ENCODE measurements at places on chromosomes 2 and 18. TPM values are rescaled to one million over a fixed set of nuclear protein-coding genes. Genes with fewer than 3 reads are reported as not detected.

The SERPINE2 gene
- 46.6 TPM for total RNA-seq

GRCh38 chr2:126839796-126840195 is 58.9 kb upstream of the TEX51 start:
- H3K27ac ChIP-seq = no peak overlapping the region
- no peak overlapping the region for H3K4me3 ChIP-seq

DNA sequence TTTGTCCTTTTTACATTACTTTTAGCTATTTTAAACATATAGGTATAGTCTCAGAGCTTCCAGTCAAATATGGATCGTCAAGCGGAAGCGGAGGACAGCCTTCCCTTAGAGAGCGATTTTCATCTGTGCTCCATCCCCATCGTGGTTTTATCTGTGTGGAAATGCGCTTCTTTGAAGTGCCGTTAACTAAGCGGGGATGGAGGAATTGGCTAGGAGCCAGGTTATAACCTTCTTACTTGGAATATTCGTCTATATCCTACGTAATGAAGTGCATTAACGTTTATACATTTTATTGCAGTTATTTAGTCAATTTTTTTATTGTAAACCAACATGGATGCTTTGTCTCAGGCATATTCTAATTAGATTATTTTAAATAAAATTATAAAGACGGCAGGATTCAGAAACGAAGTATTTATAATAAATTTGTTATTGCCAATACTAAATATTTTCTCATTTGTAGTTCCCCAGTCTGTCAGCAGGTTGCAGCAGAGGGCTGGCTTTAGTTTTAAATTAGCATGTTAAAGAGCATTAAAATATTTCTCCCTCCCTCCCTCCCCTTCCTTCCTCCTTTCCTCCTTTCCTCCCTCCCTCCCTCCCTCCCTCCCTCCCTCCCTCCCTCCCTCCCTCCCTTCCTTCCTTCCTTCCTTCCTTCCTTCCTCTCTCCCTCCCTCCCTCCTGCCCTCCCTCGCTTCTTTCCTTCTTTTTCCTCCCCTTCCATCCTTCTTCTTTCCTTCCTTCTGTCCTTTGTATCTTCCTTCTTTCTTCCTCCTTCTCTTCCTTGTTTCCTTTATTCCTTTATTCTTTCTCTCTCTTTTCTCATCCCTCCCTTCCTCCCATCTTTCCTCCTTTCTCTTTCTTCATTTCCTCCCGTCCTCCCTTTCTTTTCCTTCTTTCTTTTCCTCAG is 80.6 kb upstream of the DOCK10 start:
- no peak overlapping the region for H3K4me3 ChIP-seq
- H3K4me1 ChIP-seq = peaks cover 8% of the 10 kb centered on the region
- H3K27ac ChIP-seq = no peak overlapping the region
- H3K27me3 ChIP-seq = peaks cover under 1% of the 10 kb centered on the region

GRCh38 chr18:6132751-6133368 is 237.5 kb upstream of the TMEM200C start:
- H3K36me3 ChIP-seq = no peaks in the 10 kb centered on the region
- no peaks in the 10 kb centered on the region for H3K4me1 ChIP-seq
- H3K4me3 ChIP-seq = no peak overlapping the region
- no peaks in the 10 kb centered on the region for H3K27me3 ChIP-seq
- DNase-seq = no peak
- H3K27ac ChIP-seq = no peak overlapping the region

DNA sequence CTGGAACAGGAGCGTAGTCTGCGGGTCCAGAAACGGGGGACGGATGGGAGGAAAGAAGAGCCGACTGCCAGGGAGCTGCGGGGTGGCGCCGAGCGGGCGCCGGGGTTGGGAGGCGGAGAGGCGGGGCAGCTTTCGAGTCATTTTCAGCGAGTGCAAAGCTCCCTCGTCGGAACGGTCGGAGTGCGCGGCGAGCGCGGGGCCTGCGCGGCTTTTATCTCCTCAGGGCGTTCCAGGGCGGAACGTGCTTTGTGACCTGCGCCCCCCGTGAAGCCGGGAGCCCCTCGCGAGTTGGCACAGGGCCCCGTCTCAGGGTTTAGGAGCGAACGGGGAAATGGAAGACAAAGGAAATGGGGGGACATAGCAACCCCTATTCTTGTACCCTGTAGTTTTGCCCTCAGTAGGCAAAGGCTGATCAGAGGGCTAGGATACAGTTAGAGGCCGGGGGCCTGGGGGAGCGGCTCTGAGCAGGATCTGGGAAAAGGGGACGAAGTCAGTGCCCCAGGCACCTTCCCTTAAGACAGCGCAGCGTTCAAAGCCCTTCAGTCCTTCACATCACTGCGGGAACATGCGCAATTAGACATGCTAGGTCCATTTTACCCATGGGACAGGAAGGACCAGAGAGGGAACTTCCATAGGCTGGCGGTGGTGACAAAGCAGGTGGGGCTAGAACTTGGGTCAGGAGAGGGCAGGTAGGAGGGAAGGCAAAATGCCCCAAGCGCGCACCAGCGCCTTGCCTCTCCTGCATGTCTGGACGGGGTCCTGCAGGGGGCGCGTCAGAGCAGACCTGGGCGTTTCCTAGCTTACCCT is 60.1 kb upstream of the IL1RL1 start:
- no peaks in the 10 kb centered on the region for H3K27me3 ChIP-seq
- H3K27ac ChIP-seq = peak overlapping the region; percentile 76
- peak overlapping the region; percentile 73 for H3K4me3 ChIP-seq
- peaks cover 38% of the 10 kb centered on the region for H3K4me1 ChIP-seq
- no peaks in the 10 kb centered on the region for H3K36me3 ChIP-seq
- DNase-seq = peak; percentile 85

- H3K4me1 ChIP-seq = peaks cover 7% of the 10 kb centered on the region
- H3K27ac ChIP-seq = no peak overlapping the region
- no peaks in the 10 kb centered on the region for H3K27me3 ChIP-seq
- H3K4me3 ChIP-seq = no peak overlapping the region
- DNase-seq = no peak
Observed at GRCh38 chr18:7844017-7844416, 276.9 kb downstream of the PTPRM start.

DNA sequence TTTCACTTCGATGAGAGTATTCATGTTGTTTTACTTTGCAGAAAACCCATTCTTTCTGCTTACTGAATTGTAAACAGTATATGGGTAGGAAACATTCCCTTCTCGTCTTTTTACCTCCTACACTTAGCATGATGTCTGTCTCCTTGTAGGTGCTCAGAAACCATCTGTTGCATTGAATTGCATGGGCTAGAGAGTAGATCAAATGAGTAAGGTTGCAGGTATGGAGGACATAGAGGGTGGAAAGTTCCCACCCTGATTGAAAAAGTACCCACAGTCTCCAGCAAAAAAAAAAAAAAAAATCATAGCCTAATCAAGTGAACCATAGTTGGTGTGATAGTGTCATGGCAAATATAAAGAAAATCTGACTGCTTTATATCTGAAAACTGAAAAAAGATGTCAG is 1.7 kb downstream of the CYTIP start:
- DNase-seq = no peak
- no peaks in the 10 kb centered on the region for H3K27me3 ChIP-seq
- peak overlapping the region; percentile 95 for H3K27ac ChIP-seq
- H3K4me3 ChIP-seq = peak overlapping the region; percentile 93
- H3K4me1 ChIP-seq = peaks cover 24% of the 10 kb centered on the region

- no peaks in the 10 kb centered on the region for H3K27me3 ChIP-seq
- no peak overlapping the region for H3K4me3 ChIP-seq
- no peaks in the 10 kb centered on the region for H3K36me3 ChIP-seq
- peaks cover 6% of the 10 kb centered on the region for H3K4me1 ChIP-seq
Observed at GRCh38 chr2:237892984-237893595, 33.7 kb downstream of the RAMP1 start.

- H3K4me1 ChIP-seq = peaks cover 7% of the 10 kb centered on the region
- H3K36me3 ChIP-seq = peaks cover 23% of the 10 kb centered on the region
- DNase-seq = no peak
- no peak overlapping the region for H3K4me3 ChIP-seq
Observed at GRCh38 chr2:65081232-65081685, 25.0 kb downstream of the CEP68 start.

DNA sequence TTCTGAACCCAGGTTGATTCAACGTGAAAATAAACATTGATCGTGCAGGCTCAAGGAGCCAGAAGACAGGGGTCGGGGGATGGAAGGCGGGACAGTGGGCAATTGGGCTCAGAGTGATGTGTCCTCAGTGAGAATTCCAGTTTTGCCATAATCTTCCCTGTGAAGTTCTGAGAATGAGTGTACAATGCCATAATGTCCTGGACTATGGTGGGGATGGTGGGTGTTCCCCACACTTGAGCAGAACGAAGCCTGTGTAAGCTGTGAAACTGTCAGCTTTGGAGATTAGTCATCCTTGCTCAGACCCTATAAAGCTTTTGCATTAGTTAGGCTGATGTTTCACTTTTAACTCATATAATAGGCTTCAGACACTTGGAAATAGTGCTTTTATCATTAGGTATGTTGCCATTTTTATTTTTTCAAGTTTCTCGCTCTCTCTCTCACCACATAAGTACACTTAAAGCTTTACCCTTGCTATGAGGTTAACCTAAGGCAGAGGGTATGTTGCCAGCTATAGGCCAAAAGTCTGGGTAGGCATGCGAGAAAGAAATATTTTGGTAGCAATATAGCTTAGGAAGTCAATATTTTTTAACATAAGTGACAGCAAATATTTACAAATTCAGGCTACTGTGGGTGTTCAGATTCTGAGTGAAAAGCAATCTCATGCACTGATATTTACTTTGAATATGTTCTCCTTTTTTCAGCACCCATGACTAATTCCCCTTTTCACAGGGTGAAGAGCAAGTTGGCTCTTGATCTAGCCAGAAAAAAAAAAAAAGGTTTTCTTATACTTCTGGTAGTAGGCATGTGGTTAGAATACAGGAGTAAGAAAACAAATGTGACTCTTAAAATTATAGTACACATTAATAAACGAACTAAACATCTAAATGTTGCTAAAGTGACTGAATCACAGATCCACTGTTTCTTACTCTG is 47.2 kb downstream of the CDC42EP3 start:
- peak; percentile 45 for DNase-seq
- H3K27me3 ChIP-seq = no peaks in the 10 kb centered on the region
- peaks cover 76% of the 10 kb centered on the region for H3K4me1 ChIP-seq
- H3K4me3 ChIP-seq = peak overlapping the region; percentile 48

GRCh38 chr2:118430510-118431164 is 342.4 kb downstream of the INSIG2 start:
- H3K36me3 ChIP-seq = no peaks in the 10 kb centered on the region
- H3K4me1 ChIP-seq = no peaks in the 10 kb centered on the region

- no peaks in the 10 kb centered on the region for H3K27me3 ChIP-seq
- DNase-seq = no peak
- no peak overlapping the region for H3K27ac ChIP-seq
Observed at GRCh38 chr2:9050122-9050809, 46.8 kb upstream of the MBOAT2 start.

Data from activated CD4-positive, alpha-beta T cell treated with anti-CD3 and anti-CD28 coated beads for 36 hours (primary cell).